ENCODE measurements at places on chromosomes 3 and 15. TPM values are rescaled to one million over a fixed set of nuclear protein-coding genes. Genes with fewer than 3 reads are reported as not detected.

Gene C15orf61
- total RNA-seq, result 1.9 TPM

Gene MCF2L2
- 1.2 TPM for total RNA-seq

Gene THRB
- total RNA-seq, result 0.33 TPM

Gene TRAT1
- not detected for total RNA-seq

Gene ATP2B2
- total RNA-seq, result not detected

Gene IFT57
- 41.7 TPM for total RNA-seq

Gene GOLGA8J
- not detected for total RNA-seq

Gene MLF1
- total RNA-seq, result 6.3 TPM

Gene CLDN16
- total RNA-seq, result not detected

Gene MAN2C1
- total RNA-seq, result 136 TPM

Gene MEX3B
- total RNA-seq, result 9.6 TPM

Gene ZNF639
- total RNA-seq, result 47.3 TPM

Gene ZBED2
- total RNA-seq, result not detected

Gene LRRN1
- total RNA-seq, result not detected

Gene SPESP1
- 4.0 TPM for total RNA-seq

Gene KCNH8
- under 0.01 TPM for total RNA-seq

Gene ZNF502
- total RNA-seq, result 3.6 TPM

Gene CADPS
- not detected for total RNA-seq

Gene CHDH
- total RNA-seq, result 0.25 TPM

Gene C3orf22
- total RNA-seq, result not detected

Gene VEPH1
- total RNA-seq, result 261 TPM

Gene ALG1L2
- not detected for total RNA-seq

Gene MEIS2
- 53.1 TPM for total RNA-seq

Gene PDIA5
- total RNA-seq, result 58.8 TPM

Gene MKRN3
- not detected for total RNA-seq

Gene CPA3
- total RNA-seq, result 13.2 TPM

Gene TGM4
- 0.26 TPM for total RNA-seq

Gene IGSF11
- total RNA-seq, result not detected

Data from pulmonary artery endothelial cell (primary cell).